ENCODE measurements at places on chromosomes 6 and 20. TPM values are rescaled to one million over a fixed set of nuclear protein-coding genes. Genes with fewer than 3 reads are reported as not detected.

Gene EHMT2
- 40.4 TPM for total RNA-seq

Gene IMPG1
- 0.15 TPM for total RNA-seq

Gene SAPCD1
- total RNA-seq, result 0.68 TPM

Gene TRIM10
- 0.12 TPM for total RNA-seq

DNA sequence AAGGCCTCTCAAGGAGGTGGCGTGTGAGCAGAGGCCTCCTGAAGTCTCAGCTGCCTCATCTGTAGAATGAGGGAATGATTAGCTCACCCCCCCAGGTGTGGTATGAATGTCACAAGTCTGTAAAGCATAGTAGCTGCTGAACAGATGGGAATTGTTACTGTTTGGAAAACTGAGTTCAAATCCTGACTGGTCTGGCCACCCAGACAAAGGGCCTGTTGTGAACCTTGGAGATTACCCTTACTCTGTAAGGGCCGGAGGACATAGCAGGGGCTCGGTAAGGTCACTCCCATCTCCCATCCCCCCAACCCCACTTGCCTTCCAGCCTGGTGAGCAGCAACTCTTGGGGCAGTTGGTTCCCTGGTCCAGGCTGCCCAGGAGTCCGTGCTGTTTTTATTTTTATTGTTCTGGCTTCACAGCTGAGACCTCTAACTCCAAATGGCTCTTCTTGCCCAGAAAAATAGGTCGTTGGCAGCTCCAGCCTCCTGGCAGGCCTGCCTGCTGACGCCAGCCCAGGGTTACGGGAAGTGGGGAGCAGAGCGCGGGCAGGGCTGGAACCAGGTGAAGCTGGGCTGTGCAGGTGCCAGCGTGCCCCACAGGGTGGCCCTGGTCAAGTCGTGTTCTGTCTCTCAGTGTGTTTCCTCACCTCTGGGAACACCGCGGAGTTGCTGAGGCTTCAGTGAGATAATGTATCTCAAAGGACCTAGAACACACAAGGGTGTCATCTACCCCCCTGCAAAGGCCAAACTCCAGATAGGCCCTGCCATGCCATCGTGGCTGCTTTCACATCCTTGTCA lies 4.5 kb upstream of the SIRPA start:
- no peaks in the 10 kb centered on the region for H3K4me1 ChIP-seq
- H3K27me3 ChIP-seq, result no peaks in the 10 kb centered on the region
- no peak overlapping the region for H3K4me3 ChIP-seq
- DNase-seq, result no peak

Gene TBC1D32
- total RNA-seq, result 7.5 TPM

Gene PTK6
- total RNA-seq, result 0.30 TPM

Gene PGBD1
- 6.7 TPM for total RNA-seq
